ENCODE measurements at places on chromosomes 2 and 18.

DNA sequence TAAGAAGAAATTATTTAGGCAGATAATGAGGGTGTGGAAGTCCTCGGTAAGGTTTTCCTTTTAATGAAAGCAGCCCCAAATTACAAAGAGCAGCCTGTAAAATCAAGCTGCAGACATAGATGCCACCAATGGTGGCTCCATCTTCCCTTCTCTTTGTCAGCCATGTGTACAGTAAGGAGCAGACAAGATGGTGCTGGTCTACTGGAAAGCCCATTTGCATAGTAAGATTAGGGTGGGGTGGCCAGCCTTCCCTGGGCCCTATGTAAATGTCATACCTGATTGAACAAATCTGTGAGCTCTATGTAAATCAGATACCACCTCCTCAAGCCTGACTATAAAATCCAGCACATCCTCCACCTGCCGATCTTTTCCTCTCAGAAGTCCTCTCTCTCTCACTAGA is 154.4 kb upstream of the SERTAD2 start:
- no peak for DNase-seq

DNA sequence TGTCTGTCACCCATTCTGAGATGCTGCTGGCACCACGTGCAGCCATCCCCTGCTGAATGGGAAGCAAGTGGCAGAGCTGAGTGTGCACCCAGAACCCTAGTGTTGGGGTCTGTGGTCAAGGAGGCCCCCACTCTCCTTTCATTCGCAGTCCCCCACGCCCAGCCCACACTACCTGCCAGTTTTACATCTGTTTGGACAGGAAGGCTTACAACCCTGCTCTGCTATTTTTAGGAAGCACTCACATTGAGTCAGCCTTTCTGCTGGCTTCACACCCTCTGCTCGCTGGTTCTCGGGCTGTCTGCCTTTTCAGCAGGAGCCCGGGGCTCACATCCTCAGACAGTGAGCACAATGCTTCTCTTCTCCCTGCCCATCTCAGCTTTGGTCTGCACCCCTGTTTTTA is 10.7 kb upstream of the ADCY3 start:
- no peak for DNase-seq

GRCh38 chr18:45232061-45232460 is 383.2 kb upstream of the SLC14A2 start:
- no peak for DNase-seq

DNA sequence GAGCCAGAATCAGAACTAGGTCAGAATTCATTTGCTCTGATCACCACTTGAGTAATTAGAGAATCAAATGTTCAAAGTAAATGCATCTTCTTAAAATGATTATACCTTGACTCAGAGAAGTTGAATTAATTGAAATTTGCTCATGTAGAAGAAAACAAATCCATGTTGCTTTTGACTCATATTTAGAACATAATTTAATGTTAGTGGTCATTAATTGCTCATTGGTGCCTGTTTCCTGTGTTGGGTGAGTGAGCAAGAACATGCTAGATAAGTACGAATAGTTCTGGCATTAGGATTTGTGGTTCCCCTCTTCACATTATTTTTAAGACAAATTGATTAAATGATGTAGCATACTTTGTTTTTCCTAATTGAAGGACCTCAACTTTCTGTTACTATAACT is 19.0 kb downstream of the ACVR2A start:
- DNase-seq, result no peak

DNA sequence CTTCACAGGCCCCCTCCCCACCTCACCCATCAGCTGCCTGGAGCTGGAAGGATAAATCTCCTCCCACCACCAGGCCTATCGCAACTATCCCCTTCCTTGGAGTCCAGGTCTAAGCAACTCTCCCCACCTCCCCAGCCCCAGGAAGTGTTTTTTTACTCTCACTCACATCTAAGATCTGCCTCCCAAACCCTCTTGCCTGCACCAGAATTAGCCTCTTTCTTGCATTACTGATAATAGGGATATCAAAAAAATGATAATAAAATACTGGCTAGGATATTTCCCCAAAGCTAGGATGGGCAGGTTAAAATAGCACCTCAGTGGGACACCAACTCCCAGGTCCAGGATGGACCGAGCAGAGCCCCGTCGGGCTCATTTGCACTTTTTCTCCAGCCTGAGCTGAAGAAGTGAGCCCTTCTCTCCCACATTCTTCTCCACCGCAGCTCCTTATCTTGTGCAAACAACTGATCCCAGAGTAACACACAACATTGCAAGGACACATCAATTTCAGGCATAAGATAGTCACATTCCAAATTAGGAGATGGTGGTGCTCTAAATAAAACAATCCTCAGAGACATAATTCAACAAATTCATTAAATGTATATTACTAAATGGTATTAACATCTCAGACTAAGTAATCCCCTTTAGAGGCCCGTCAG is 17.7 kb upstream of the CIB4 start:
- no peak for DNase-seq

DNA sequence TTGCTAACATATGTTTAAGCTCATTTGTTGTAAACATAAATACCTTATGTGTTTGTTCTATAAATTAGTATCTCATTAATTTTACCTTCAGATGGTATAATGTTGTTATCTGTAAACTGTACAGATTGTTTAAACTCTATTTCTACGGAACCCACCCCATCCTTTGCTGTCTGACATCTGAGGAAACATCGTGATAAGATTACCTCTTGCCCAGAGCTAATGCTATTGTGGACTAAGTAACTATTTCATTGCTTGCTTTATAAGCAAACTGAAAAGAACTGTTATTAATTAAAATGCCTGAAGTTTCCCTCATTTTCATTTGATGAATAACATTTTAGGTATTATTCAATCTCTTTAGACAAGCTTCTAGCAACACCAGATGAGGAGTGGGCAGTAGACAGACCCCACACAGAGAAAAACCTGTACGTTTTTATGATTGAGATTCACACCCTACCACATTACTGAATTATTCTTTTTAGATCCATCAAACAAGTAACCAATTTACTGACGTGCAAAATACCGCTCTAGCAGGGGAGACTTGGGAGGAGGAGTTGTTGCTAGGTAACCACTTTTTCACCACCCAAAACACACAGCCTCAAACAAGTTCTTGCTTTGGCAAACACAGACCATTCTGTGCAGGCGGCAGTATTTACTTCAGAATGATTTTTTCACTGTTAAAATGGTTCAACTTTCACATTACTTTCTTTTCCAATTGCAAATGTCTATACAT is 1.9 kb upstream of the SYT4 start:
- DNase-seq, result no peak

DNA sequence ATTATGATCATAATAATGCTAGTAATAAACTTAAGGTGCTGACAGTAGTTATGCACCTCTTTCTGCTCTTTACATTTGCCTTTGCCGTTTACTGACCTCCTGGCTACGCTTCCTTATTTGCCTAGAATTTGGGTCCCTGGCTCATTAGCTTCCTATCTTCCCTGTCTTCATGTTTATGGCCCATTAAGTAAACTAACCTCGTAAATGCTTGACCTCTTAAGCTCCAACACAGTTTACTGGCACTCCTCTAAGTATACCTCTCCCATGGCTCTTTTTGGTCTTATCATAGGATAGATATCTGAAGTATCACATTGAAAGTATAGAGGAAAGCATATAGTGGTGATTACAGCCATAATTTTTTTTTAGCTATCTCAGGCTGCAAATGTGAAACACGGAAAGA is 657.3 kb upstream of the SLC39A10 start:
- no peak for DNase-seq

GRCh38 chr2:49113046-49113445 is 41.3 kb downstream of the FSHR start:
- peak; percentile 3 for DNase-seq

- no peak for DNase-seq
Observed at GRCh38 chr2:71358931-71359671, 27.5 kb downstream of the ZNF638 start.

DNA sequence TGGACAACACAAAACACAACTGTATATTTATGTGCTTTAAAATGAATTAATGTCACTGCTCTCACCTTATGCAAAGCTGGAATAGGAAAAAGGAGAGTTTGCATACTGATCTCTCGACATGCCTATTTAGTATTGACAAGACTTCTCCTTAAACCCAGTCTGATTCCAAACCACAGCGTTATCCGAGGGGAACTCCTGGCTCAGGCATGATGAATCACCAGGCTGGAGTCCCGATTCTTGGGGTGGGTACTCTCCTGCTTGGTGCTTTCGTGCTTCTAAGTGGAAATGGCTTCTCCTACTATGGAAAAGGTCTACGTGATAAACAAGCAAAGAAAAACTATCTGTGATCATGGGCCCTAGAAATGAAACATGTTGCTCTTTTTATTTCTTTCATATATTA is 88.9 kb upstream of the SLC35G4 start:
- no peak for DNase-seq

DNA sequence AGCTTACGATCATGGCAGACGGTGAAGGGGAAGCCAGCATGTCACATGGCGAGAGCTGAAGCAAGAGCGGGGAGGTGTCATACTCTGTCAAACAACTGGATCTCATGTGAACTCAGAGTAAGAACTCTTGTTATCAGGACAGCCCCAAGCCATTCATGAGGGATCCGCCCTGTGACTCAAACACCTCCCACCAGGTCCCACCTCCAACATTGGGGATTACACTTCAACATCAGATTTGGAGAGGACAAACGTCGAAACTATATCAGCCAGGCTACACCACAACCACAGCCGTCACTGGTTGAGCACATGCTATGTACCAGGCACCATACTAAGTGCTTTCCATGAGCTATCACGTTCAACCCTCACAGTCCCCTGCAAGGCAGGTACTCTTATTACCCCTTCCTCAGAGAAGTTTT is 293.8 kb downstream of the PRKCE start:
- DNase-seq, result no peak

DNA sequence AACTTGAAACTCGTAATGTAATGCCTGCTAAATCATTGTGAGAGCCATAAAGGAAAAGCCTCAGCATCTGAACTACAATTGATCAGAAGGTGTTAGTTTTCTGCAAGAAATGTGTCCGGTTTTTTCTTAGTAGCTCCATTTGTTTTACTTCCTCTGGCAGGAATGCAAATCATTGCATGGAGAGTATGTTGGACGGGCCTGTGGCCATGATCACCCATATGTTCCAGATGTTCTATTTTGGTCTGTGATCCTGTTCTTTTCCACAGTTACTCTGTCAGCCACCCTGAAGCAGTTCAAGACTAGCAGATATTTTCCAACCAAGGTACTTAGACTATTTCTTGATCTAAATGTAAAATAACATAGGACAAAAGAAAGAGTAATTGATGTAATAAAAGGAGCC is 126.6 kb downstream of the DPP4 start:
- DNase-seq, result no peak

DNA sequence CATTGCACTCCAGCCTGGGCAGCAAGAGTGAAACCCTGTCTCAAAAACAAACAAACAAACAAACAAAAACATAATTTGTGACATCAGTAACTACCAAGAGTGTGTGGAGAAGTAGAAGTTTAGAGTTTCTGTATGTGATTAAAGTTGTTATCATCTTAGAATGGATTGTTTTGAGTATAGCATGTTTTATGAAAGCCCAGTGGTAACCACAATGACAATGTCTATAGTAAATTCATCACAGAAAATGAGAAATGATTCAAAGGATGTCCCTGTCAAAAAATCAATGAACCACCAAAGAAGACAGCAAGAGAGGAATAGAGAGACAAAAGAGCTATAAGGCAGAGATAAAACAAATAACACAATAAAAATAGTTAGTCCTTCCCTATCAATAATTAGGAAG is 1299.2 kb downstream of the CNTNAP5 start:
- DNase-seq, result no peak

GRCh38 chr2:39780825-39781600 is 2.0 kb upstream of the THUMPD2 start:
- no peak for DNase-seq
